ENCODE measurements at places on chromosomes 5 and 9.

DNA sequence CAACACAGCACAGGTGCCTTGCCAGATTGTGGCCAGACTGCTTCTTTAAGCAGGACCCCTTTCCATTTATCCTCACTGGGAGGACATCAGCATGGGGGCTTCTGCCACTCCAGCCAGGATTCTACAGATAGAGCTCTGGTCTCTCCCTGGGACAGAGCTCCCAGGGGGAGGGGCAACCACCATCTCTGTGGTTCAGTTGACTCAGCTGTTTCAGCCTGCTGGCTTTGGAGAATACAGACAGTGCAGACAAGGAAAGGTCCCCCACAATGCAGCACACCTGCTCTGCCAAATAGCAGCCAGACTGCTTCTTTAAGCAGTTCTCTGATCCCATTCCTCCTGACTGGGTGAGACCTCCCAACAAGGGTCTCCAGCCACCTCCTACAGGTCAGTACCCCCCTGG lies 132.8 kb downstream of the OR2K2 start:
- no peak for DNase-seq

DNA sequence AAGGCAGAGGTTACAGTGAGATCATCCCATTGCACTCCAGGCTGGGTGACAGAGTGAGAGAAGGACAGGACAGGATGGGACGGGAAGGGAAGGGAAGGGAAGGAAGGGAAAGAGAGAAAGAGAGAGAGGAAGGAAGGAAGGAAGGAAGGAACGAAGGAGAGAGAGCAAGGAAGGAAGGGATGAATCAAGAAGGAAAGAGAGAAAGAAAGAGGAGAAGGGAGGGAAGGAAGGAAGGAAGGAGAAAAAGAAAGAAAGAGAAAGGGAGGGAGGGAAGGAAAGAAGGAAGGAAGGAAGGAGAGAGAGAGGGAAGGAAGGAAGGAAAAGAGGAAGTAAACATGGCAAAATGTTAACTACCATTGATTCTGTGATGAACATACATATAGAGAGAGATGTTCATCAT lies 28.8 kb downstream of the SGTB start:
- DNase-seq: no peak

- no peak for DNase-seq
Observed at GRCh38 chr9:92657296-92658094, 12.4 kb downstream of the IPPK start.

- no peak for DNase-seq
Observed at GRCh38 chr9:109806506-109807115, 26.6 kb downstream of the PALM2AKAP2 start.

DNA sequence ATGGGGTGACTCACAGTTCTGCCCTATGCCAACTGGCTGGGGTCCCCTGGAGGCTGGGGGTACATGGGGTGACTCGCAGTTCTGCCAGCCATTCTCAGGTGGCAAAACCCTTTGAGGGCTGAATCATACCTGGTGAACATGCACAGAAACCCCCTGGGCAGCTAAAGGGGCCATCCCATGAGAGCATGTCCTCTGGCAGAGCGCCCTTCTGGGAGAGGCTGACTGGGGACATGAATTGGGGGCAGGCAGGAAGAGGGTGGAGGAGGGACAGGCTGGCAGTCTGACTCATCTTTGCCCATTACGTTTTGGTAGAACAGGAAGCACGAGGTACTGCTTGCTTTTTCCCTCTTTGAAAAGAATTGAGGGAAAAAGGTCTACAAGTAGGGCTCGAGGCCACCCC lies 16.7 kb downstream of the TRAF1 start:
- DNase-seq: no peak

GRCh38 chr9:5587024-5587423 lies 41.9 kb upstream of the RIC1 start:
- DNase-seq: peak; percentile 42

GRCh38 chr5:152739916-152740315 lies 334.8 kb upstream of the NMUR2 start:
- DNase-seq: no peak

GRCh38 chr9:25310961-25311360 lies 367.3 kb downstream of the TUSC1 start:
- DNase-seq: no peak

DNA sequence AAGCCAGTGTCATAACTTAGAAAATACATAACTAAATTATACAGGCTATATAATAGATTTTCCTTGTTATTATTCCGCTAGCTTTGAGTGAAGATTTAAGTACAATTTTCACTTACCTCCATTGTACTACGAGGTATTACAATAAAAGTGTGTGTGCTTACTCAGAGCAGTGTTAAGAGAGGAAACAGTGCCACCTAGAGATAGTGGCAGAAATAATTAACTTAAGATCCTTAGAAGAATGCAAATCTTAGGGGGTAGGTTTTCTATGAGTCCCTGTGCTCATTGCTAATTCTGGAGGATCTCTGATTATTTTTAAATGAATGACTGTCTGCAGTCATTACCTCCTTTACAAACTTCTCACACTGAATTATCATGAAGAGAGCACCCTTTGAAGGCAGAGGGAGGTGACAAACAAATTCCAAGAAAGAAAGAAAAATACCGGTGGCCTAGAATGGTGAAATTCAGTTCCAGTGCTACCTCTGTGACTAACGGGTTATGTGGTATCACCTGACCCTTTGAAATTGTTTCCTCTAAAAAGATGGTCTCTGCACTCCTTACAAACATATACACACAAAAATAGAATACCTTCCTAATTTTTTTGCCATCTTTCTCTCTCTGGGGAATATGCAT lies 379.8 kb downstream of the TRIM36 start:
- DNase-seq: no peak

GRCh38 chr9:73141282-73141681 lies 10.4 kb upstream of the ANXA1 start:
- no peak for DNase-seq

- no peak for DNase-seq
Observed at GRCh38 chr5:173972607-173972924, 16.4 kb upstream of the C5orf47 start.

- no peak for DNase-seq
Observed at GRCh38 chr9:97480749-97481148, 20.7 kb upstream of the TMOD1 start.

GRCh38 chr5:125411744-125412560 lies 665.5 kb upstream of the ZNF608 start:
- no peak for DNase-seq

DNA sequence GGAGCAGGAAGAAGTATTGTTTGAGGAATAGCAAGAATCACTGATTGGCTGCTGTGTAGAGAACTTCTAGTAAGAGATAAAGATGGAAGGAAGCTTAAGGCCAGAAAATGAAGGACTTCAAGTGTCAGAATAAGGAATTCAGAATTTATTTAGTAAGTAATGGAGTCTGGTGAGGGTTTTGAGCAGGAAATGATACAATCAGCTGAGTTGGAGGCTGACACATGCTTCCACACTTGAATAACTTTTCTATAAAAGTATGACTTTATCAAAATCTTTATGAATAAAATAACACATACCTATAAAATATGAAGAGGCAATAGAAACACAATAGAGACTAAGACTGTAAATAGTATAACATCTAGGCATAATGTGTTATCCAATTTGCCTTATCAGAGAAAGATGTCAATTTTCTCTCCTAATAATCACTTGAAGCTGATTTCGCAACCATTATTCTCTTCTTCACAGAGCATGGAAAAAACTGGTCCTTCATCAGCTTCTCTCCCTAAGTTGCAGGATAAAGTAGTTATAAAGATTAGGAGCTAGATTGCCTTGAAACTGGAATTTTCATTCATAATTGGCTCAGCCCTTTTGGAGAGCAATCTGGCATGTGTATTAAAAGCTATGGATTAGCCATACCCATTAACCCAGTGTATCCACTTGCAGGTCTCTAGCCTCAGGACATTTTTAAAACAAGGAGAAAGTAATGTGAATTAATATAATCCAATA lies 143.4 kb downstream of the ZNF608 start:
- DNase-seq: no peak

GRCh38 chr5:29114331-29114768 lies 2076.0 kb upstream of the CDH9 start:
- no peak for DNase-seq

GRCh38 chr9:19133549-19134345 lies 6.5 kb upstream of the PLIN2 start:
- no peak for DNase-seq

GRCh38 chr5:10600626-10601245 lies 36.9 kb downstream of the ANKRD33B start:
- DNase-seq: no peak

DNA sequence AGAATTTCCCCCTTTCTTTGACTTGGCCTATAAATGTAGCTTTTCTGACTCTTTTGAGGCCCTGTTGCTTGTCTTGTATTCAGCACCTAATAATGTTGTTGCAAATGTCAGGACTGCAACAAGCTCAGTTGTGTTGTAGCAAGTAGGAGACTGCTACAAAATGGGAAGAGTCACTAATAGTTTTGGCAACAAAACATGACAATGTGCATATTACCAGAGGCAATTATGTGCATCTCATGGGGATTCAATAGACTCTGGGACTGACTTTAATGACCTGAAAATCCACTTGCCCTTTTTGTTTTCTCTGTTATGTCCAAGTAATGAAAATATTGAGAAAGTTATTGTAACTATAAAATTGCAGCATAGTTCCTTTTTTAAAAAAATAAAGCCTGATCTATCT lies 368.4 kb downstream of the OSTF1 start:
- no peak for DNase-seq

DNA sequence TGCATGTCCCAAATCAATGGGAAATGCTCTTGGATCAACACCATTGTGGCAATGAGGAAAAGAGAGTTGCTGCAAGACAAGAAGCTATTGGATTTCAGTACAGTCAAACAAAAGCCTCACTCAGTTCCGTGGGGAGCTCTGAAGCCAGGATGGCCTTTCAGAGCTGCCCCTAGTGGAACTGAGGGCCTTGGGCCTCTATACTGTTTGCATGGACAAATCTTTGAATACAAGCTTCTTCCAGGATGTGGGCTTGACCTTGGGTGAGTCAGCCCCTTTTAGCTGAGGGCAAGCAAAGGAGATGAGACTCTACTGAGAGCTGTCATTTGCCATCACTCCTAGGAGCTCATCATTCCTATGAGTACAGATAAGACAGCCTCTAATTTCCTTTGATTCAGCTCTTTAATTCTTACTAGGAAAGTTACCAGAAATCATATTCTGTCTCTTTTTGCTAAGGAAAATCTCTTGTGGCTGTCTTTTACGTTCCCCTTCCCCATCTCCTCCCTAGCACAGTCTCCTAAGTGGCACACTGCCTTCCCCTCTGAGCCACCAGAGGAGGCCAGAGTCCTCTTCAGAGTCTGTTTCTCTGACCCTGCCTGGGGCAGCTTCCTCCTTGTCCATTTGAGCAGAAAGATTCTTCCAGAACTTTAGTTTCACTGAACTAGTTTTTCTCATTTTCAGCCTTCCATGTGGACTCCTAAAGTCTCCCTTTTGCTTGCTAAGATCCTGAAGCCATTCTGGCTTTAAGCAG lies 168.8 kb upstream of the POC5 start:
- no peak for DNase-seq

- DNase-seq: no peak
Observed at GRCh38 chr9:135519179-135519971, 1.9 kb upstream of the LCN1 start.

DNA sequence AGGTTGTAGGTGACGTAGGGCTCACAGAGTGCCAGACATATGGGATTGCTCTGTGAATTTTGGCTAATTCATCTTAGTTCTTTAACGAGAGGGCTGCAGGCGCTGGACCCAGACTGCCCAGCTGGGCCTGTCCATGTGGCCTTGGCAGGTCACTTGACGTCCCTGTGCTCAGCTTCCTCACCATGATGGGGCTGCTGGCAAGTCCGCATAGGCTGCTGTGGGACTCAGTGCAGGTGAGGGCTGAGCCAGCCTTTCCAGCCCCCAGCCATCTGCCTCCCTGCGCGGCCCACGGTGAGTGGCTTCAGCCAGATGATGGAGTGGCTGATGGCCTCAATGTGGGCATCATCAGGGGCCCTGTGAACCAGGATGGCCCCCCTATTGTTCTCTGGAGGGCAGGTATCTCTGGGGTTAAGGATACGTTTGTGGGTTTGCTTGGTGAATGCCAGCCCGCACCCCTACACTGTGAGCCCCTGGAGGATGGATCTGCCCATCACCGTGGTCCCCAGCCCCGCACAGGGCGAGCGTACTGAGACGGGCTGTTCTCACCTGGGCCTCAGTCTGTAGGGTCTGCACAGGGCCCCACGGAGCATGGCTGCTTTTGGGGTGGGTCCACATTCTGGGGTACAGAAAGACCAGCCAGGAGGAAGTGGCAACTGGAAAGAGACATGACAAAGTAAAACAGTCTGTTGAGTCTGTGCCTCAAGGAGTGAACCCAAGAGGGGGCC lies 3.7 kb downstream of the CARD19 start:
- DNase-seq: no peak

GRCh38 chr5:12141496-12141895 lies 237.2 kb upstream of the CTNND2 start:
- no peak for DNase-seq

GRCh38 chr9:104092192-104092591 lies 1.9 kb upstream of the SMC2 start:
- DNase-seq: no peak

DNA sequence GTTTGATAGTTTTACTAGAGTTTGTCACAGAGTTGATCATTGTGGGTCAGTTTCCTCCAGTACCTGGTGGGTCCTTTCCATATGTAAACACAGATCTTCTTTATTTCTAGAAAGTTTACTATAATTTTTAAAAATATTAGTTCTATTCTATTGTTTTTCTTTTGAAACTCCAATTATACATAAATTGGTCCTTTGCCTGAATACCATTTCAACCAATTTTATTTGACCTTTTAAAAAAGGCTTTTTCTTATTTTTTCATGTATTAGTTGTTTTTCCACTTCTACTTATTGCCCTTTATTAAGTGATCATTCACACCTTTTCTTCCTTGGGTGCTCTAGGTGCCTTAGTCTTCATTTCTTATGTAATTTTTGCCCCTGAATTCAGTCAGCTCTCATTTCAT lies 33.0 kb upstream of the MUSK start:
- no peak for DNase-seq

DNA sequence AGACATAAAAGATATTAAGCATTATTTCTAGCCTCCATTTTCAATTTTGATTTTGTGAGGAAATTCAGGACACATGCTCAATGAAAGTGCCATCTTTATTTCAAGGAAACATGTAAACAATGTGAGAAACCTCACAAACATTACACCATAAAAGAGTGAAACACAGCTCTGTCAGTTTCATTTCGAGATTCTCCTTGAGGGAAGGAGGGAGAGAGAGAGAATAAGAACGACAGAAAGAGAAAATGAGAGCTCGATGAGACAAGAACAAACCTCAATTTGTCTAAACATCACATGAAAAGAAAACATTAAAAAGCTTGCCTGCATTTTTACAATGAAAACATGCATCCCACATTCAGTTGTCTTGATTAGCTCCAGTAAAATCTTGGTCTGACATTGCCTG lies 553.5 kb upstream of the MEF2C start:
- no peak for DNase-seq

DNA sequence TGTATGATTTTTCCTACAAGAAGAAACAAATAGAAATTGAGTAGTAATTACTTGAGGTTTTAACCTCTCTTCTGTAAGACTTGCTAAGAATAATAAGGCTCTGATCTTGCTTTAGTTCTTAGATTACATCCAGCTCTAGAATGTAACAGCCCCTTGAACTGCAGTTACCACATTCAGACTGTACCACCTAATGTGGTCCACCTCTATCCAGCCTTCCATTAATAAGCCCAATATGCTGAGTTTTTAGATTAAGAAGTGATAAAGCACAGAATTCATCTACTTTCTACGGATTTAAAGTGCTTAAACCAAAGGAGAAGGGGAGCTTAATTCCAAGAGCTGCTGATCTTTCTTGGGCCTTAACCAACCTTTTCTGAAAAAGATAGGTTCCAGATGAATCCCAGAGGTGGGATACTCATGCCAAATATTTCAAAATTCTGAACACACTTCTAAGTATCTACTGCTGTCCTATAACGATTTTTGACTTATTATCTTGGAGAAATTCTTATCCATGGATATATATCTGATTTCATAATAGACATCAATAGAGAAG lies 131.5 kb downstream of the ZNF608 start:
- no peak for DNase-seq
